ENCODE measurements at places on chromosomes 12 and 14.

DNA sequence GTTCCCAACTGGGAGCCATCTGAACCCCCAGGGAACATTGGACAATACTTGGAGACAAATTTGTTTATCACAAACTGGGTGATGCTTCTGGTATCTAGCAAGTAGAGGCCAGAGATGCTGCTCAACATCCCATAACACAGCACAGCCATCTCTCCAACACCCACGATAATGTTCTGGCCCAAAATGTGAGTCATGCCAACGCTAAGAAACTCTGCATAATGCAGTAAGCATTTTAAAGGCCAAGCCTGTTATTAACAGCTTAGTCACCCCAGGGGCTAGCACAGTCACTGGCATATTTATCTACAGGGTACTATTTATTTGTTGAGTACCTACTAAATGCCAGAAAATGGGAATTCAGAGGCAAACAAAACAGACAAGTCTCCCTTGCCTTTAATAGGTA, 873.1 kb upstream of the TMEM132C start:
- DNase-seq = peak; percentile 87

DNA sequence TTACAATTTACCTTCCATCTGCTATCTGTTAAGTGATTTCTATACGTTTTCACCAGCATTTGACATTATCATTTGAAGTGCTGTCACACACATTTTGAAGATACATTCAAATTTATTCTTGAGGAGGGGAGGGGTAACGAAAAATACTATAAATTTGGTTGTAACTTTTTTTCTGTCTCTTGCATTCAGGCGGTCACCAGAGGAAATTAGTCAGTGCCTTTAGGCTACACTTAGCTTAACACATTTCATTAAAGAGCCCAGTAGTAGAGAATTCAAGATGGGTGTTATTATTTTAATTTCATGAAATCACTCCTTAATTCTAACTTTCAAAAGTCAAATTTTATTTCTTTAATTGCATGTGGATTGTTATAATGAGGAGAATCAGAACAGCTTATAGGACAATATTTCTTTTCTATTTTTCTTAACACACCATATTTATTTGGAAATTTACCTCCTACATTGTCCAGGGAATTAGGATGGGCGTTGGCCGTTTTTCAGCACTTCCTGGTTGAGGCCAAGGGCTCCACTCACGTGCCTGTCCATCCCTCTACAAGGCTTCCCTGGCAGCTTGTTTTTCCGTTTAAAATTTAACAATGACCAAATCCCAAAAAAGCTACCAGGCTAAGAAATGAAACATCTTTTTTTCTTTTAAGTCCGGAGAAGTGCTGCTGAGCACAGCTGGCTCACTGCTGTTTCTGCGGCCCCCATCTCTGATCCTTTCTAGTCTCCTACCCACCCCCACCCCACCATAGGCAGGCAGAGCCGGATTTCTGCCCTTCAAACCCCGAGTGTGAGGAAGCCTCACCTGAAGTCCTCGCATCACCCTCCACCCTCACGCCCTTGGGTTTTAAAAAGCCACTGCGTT, 1.1 kb upstream of the FAR2 start:
- DNase-seq = no peak

DNA sequence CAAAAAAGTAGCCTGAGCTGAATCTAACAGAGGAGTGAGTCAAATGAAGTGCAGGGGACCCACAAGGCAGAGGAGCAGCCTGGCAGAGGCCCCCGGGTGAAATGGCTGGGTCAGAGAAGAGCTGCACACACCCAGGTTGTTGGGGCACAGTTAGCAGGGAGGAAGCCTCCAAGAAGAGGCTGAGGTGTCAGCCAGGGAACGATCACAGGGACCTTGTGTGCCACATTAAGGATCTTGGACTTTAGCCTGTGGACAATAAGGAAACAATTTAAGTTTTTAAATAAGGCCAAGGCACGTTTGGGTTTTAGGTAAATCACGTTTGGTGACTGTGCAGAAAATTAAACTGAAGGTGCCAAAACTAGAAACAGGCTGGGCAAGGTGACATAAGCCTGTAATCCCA, 35.1 kb downstream of the OR10P1 start:
- DNase-seq = no peak

GRCh38 chr14:103109535-103110441, 13.5 kb upstream of the TNFAIP2 start:
- peak; percentile 62 for DNase-seq

DNA sequence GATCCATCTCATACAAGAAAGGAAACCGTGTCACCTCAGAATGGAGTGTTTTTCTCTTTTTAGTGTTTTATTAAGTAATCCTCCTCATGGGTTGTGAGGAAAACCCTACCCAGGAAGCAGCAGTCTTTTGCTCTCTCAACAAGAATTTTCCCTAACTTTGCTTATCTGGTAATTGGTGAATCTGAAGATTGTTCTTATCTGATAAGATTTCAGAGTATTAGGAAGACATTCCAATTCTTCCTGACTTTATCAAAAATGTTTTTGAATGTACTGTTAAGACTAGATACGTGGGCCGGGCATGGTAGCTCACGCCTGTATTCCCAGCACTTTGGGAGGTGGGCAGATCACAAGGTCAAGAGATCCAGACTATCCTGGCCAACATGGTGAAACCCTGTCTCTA, 86.0 kb downstream of the PHLDA1 start:
- DNase-seq = no peak

DNA sequence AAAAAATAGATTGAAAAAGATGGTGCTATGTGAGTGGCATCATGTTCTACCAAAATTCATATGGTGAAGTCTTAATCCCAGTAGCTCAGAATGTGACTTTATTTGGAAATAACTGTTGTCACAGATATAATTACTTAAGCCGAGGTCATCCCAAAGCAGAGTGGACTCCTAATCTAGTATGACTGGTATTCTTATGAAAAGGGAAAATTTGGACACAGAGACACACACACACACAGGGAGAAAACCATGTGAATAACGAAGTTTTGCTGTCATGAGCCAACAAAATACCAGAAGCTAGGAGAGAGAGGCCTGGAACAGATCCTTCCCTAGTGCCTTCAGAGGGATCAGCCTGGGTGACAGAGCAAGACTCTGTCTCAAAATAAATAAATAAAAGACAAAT, 62.6 kb downstream of the FAR2 start:
- DNase-seq = no peak

- DNase-seq = no peak
Measured at GRCh38 chr14:32950584-32950983, 11.9 kb downstream of the NPAS3 start.

- no peak for DNase-seq
Measured at GRCh38 chr14:57712698-57713097, 153.2 kb downstream of the SLC35F4 start.
